Activated T-helper 1 cell treated with anti-CD3 and anti-CD28 coated beads, Interleukin-12 subunit alpha, Interleukin-12 subunit beta, Interleukin-2, Interleukin-4 antibody, amounts not matched to agents 30 ng/mL and 10 ng/mL and 1 ng/mL, durations not matched to agents 14 hours and 24 hours and 36 hours (primary cell): ENCODE measurements at places on chromosomes 1 and 21.

DNA sequence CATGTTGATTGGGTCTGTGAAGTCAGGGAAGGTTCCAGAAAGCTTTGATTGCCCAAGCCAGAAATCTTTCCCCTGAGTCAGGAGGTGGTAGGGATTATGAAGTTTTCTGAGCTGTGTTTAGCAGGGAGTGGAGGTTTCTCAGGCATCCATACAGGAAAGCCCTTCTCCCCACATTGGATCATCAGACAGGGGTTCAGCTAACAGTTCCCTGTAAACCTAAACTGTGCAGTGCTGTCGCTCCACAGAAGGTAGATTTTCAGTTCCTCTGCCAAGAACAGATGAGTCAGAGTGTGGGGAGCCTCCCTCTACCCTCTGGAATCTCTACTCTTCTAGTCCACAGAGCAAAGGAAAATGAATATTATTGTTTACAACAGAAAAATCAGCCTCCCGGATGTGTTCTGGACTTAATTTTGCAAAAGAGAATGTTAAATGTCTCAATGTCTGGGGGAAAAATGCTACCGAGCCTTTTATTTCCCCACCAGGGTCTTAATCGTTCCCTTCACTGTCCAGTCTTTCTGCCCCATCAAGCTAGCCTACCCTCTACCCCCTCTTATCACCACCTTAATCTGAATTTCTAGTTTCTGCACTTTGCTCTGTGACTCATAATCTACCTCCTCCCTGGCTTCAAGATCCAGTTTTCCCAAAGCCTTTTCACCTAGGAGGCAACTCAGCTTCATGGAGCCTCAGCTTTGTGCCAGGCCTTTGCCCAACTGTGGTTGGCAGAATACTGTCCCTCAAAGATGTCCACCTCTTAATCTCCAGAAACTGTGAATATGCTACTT lies 355.6 kb downstream of the PRDM2 start:
- DNase-seq = no peak

DNA sequence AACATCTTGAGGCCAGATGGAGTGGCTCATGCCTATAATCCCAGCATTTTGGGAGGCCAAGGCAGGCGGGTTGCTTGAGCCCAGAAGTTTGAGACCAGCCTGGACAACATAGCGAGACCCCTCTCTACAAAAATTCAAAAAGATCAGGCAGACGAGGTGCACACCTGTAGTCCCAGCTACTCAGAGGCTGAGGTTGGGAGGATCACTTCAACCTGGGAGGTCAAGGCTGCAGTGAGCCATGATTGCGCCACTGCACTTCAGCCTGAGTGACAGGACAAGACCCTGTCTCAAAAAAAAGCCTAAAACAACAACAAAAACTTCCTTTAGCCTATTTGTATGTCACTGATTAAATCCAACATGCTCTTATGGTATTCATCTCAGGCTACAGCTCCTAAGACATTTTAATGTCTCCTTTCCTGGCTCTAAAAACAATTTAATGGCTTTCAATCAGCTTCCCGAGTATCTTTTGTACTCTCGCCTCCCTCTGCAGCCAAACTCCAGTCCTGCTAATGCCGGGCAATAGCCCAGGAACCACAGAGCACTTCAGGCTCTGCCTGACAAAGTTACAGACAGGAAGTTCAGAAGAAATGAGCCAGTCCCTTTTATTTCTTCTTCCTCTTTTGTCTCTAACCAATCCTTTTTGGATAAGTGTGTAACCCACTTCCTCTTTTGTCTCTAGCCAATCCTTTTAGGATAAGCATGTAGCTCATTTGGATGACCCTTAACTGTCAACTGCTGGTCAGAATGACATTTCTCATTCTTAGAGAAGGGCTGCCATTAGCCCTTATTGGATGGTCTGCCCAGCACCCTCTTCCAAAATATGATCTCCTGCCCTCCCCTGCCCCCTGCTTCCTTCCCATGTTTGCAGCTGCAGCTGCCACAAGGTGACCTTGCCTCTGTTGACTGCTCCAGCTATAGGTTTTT lies 6.6 kb upstream of the DOP1B start:
- no peak for DNase-seq

- DNase-seq = no peak
These were observed 57.0 kb upstream of the CACYBP start for GRCh38 chr1:174942547-174943255.

DNA sequence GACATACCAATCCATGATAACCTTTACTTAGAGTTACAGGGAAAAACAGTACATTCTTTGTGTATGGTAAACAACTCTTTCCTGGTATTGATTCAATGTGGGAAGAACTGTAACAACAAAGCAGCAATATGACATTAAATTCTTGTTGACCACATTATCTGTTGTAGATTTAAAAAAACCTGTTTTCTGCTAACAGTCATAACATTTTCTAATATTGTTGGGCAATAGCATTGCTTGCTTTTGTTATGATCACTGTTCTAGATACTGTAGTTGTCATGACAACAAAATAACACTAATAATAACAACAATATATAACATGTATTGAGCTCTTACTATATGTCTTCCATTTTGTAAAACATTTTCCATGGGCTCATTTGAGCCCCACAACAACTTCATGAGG lies 54.2 kb downstream of the PDE4B start:
- DNase-seq = no peak

- DNase-seq = no peak
These were observed 30.7 kb upstream of the KIAA1614 start for GRCh38 chr1:180881806-180882509.

GRCh38 chr1:199551967-199552565 lies 475.4 kb upstream of the NR5A2 start:
- no peak for DNase-seq

- DNase-seq = no peak
These were observed 22.1 kb upstream of the IGSF21 start for GRCh38 chr1:18085387-18086074.

GRCh38 chr21:33315946-33316710 lies 8.6 kb upstream of the IFNAR1 start:
- no peak for DNase-seq

DNA sequence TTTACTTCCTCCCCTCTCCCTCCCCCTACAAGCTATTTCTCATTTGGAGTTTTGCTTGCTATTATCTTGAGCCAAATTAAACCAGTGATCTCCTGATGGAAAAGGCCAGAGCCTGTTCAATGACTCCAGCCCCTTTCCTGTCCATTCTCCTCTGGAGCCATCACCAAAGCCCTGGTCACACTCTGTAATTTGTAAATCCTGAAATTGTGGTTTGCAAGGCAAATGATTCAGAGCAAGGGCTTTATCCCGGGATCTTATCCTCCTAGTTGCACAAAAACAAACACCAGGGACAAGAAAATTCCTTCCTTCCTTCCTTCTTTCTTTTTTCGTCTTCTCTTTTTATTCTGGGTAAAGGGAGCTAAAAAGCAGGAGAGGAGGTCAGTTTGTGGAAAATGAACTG lies 366.1 kb upstream of the ST6GALNAC5 start:
- no peak for DNase-seq

- DNase-seq = no peak
These were observed 337.0 kb upstream of the PTBP2 start for GRCh38 chr1:96384611-96385010.

DNA sequence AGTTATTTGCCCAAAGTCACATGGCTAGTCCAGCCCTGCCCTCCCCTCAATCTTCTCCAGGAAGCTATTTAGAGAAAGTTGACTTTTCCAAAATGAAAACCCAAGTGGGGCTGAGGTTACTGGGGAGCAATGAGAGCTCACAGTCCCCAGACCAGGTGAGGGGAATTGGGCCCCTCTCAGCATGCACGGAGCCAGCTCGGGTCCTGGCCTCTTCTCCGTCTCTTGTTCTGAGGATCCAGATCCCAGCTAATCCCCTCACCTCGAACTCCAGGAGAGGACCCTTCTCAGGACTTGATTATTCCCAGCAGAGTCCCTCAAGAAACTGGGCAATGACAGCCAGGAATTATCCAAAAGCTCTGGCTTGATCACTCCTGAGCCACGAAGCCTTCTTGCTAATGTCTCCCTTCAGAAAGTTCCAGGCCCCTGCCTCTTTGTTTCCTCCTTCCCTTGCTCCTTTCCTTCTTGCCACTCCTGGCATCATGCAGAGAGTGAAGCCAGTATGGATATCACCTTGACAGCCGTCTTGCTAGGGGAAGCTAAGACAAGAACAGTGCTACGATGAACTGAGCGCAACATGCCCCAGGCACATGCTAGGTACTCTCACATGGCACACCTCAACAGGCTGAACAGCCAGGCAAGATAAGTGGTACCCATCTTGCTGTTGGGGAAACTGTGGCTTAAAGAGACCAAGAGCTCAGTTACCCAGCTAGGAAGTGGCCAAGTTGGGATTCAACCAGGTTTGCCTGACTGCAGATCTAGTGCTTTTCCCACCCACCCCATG lies 51.9 kb downstream of the KLHDC7A start:
- no peak for DNase-seq

DNA sequence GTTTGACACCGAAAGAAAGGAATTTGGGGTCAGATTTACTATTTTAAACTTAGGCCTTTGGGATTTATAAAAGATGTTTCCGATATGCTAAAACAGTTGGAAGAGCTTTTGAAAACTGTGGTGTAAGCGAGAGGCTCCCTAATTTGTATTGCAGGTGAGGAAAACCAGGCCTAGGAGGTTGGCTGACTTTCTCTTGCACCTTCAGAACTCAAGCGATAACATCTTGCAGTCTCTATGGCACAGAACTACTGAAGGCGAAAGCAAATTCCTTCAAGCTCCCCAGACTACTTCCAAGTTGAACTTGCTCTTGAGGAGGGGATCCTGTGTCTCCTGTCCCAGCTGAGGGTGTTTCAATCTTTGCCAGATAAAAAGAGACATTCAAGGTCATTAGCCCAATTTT lies 685.7 kb downstream of the ADGRL2 start:
- DNase-seq = no peak

- no peak for DNase-seq
These were observed 57.2 kb downstream of the FH start for GRCh38 chr1:241462391-241462790.

- DNase-seq = no peak
These were observed 26.6 kb downstream of the DDAH1 start for GRCh38 chr1:85438353-85438752.

GRCh38 chr1:151158751-151159251 lies 2.4 kb downstream of the TNFAIP8L2 start:
- no peak for DNase-seq

GRCh38 chr1:172246521-172247390 lies 173.7 kb upstream of the C1orf105 start:
- DNase-seq = no peak

DNA sequence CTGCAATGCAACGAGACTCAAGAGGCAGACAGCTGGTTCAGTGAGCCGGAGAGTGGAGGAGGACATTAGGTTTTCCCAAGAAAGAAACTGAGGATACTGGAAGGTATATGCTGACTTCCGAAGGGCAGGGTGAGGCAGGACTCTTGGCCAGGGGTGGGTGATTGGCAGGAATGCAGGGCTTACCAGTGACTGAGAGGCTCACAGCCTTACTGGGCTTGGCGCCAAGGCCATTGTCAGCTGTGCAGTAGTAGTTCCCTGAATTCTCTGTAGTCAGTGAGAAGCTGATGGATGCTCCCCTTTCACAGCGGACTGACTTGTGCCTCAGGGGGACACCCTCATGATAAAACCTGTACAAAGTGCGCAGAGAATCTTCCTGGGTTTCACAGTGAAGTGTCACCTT lies 9.6 kb downstream of the FCRL5 start:
- DNase-seq = no peak

- DNase-seq = no peak
These were observed 181.2 kb upstream of the RAB4A start for GRCh38 chr1:229089586-229090208.

DNA sequence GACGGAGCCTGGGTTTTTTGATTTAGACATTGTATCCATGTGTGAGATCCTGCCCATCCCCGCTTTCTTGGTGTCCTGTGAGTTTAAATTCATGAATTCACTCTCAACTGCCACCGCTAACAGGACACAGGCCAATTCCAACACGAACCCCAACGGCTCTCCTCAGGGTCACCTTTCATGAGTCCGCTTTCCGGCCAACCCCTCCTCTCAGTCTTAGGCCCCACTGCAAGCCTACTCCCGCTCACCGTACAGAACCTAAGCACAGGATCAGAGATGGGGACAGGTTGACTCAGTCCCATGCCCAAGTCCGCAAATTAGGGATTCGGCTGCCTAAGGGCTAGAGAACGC lies 238 bp upstream of the SCP2 start:
- no peak for DNase-seq

- no peak for DNase-seq
These were observed 137.3 kb upstream of the EDN2 start for GRCh38 chr1:41621791-41622190.

- DNase-seq = no peak
These were observed 62.7 kb downstream of the CD34 start for GRCh38 chr1:207848234-207848633.

DNA sequence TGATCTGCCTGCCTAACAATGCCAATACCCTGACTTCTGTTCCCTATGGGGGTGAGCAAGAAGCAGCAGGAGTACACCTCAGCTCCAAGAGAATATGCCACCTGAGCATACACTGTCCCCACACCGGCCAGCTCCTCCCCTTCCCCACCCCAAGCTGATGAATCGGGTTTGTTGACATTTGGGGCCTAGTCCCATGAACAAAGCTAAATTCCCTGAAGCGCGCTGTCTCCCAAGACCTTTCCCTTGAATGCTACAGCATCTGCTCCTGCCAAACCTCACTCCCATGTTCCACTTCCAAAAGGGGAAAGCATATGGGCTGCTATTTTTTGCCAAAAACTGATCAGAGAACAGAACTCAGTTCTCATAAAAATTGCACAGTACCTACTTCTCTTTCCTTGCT lies 220.4 kb upstream of the CAMK1G start:
- DNase-seq = no peak

GRCh38 chr1:2538376-2538775 lies 8.3 kb upstream of the HES5 start:
- DNase-seq = no peak

DNA sequence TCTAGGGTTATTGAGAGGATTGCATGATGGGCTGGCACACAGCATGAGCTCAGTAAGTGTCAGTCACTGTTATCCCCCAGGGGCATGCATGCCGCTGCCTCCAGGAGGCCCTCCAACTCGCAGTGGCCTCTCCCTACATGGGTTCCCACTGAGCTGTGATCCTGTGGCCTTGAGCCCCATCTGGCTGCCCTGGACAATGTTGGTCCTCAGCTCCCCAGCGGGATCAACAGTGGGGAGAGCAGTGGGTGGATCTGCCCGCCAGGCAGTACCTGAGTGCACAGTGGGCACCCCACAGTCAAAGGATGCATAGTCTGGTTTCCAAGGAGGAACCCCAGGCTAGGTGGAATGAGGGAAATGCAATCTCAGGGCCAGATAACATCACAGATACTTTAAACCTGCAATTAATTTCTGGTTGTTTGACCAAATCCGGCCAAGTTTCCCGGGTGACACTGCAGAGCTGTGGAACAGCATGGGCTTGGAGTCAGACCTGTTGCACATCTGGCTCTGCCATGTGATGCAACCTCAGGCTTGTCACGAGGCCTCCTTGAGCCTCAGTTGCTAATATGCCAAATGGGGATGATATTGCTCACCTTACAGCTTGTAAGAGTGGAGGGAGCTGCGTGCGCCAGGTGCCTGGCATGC lies 9.3 kb downstream of the PADI3 start:
- DNase-seq = no peak
